Effector memory CD8-positive, alpha-beta T cell (primary cell): ENCODE measurements at places on chromosomes 13 and 19.

DNA sequence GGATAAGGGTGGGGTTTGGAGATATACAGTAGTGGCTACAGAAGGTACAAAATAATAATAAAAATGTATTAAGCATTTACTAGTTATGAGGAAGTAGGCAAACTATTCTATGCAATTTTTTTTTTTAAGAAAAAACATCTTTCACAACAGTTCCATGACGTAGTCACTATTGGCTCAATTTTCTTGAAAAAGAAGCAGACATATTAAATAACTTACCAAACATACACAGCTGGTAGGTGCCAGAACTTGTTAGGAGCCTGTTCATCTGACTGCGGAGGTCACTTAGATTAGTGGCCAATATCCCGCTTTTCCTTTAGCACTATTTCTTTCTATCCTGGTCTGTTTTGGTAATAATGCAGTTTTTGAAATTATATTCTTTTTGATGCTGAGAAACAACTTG lies 593.5 kb downstream of the KCTD12 start:
- no peak overlapping the region for H3K4me3 ChIP-seq
- H3K36me3 ChIP-seq: no peaks in the 10 kb centered on the region
- H3K27me3 ChIP-seq: no peaks in the 10 kb centered on the region
- no peak overlapping the region for H3K27ac ChIP-seq
- DNase-seq: no peak

GRCh38 chr19:1045247-1045603 lies 5.3 kb downstream of the ABCA7 start:
- H3K4me3 ChIP-seq: peak overlapping the region; percentile 39
- peak overlapping the region; percentile 83 for H3K27ac ChIP-seq

DNA sequence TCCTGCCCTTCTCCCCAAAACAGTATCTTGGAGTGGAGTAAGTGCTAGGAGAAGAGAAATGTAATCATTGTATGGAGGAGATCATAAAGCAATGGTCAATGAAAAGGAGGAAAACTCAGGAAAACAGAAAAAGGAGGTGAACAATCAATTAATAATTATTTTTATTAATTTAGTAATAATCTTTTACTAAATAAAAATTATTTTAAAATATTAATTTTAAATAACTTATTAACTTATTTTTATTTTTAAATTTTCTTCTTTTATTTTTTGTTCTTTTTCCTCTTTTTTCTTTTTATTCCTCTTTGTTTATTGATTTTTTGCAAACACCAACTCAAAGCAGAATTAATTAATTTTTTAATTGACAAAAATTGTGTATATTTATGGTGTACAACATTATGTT lies 80.3 kb downstream of the TNFSF11 start:
- H3K27ac ChIP-seq: no peak overlapping the region

GRCh38 chr13:81395368-81395767 lies 1054.4 kb upstream of the SPRY2 start:
- H3K36me3 ChIP-seq: no peaks in the 10 kb centered on the region
- H3K27me3 ChIP-seq: no peaks in the 10 kb centered on the region
- DNase-seq: no peak
- H3K4me1 ChIP-seq: no peaks in the 10 kb centered on the region
- no peak overlapping the region for H3K27ac ChIP-seq
- H3K4me3 ChIP-seq: no peak overlapping the region

GRCh38 chr13:114011226-114011625 lies 37.4 kb upstream of the C13orf46 start:
- no peaks in the 10 kb centered on the region for H3K27me3 ChIP-seq
- H3K36me3 ChIP-seq: peaks cover 5% of the 10 kb centered on the region
- peak overlapping the region; percentile 65 for H3K27ac ChIP-seq
- H3K4me1 ChIP-seq: peaks cover 5% of the 10 kb centered on the region

DNA sequence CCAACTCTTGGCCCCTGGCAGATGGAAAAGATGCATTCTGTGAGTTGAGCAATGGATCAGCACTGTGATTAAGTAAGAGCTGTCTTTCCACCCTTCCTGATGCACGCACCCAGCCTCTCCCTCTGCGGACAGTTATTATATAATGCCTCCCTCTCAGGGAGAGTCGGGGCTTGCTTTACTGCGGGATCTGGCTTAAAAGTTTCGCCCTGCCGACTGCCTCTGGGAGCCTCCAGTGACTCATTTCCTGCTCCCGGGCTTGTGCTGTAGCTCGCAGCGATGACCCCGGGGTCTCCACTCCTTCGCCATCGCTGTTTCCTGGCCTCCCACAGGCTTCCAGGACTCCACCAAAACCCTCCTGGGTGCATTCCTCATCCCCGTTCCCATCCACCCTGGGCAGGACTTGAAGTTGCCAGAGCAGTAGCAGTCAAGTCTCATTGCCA lies 107.4 kb upstream of the SLC7A1 start:
- H3K4me1 ChIP-seq: peaks cover 2% of the 10 kb centered on the region
- no peak overlapping the region for H3K4me3 ChIP-seq
- H3K27me3 ChIP-seq: peaks cover 27% of the 10 kb centered on the region
- no peak for DNase-seq

DNA sequence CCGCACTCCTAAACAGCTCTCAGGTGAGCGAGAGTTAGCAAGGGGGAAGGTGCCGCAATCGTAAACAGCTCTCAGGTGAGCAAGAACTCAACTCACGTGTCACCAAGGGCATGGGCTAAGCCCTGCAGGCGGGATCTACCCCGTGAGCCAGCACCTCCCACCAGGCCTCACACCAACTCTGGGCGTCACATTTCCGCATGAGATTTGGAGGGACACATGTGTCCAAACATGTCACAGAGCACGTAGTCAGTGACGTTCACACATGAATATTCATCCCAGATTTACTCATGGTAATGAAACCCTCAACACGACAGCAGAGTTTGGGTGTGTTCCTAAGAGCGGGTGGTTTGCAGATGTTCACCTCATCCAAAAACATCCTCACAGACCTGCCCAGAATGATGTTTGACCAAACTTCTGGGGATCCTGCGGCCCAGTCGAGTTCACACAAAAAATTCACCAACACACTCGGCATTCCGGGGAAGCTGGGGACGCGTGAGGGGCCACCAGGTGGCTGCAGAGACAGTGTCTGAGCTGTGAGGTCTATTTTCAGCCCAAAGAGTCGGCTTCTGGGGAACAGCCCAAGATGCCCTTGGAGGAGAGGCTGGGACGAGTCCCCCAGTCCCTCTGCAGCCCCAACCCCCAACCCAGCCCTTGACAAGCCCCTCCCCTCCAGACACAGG lies 19.6 kb downstream of the C2CD4C start:
- no peak overlapping the region for H3K27ac ChIP-seq
- peaks cover 3% of the 10 kb centered on the region for H3K36me3 ChIP-seq
- no peak overlapping the region for H3K4me3 ChIP-seq

DNA sequence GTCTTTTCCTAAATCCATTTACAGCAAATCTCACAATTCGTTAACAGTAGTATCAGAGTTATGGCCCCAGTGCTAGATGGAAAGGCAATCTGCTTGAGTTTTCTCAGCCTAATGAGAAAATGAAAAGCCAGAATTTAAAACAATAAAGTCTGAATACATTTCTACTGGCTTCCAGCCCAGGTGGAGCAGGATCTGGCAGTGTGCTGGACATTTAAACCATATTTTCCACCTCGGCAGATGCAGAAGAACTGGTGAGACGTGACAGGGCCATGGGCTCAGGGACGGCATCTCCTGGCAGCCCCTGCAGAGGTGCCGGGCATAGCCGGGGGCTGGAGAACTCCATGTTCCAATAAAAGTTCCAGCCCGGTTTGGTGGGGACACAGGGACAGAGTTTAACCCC lies 7.1 kb downstream of the SMIM7 start:
- H3K27ac ChIP-seq: peak overlapping the region; percentile 49
- H3K36me3 ChIP-seq: peaks cover 72% of the 10 kb centered on the region
- no peak overlapping the region for H3K4me3 ChIP-seq
- peaks cover 28% of the 10 kb centered on the region for H3K4me1 ChIP-seq

GRCh38 chr13:38730332-38730731 lies 43.5 kb downstream of the FREM2 start:
- no peaks in the 10 kb centered on the region for H3K36me3 ChIP-seq
- no peaks in the 10 kb centered on the region for H3K27me3 ChIP-seq
- no peak overlapping the region for H3K4me3 ChIP-seq
- no peak overlapping the region for H3K27ac ChIP-seq
- H3K4me1 ChIP-seq: no peaks in the 10 kb centered on the region

- H3K27me3 ChIP-seq: no peaks in the 10 kb centered on the region
- no peaks in the 10 kb centered on the region for H3K4me1 ChIP-seq
- DNase-seq: no peak
- H3K36me3 ChIP-seq: peaks cover 3% of the 10 kb centered on the region
Observed at GRCh38 chr13:107827840-107828549, 387.3 kb downstream of the LIG4 start.

DNA sequence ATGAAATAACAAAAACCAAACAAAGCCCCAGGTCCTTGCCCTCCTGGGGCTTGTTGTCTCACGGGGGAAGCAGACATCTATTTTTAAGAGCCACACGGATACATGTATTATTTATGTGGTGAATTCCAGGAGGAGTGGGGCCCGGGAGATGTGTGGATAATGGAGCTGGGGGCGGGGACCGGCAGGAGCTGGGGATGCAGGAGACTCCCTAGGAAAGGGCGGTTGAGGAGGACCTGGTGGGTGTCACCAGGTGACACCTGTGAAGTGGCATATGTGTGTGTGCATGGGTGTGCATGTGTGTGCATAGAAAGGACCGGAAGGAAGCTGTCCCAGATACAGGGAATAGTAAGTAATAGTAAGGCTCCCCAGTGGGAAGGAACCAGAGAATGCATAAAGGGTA lies 148.9 kb downstream of the URI1 start:
- H3K36me3 ChIP-seq: no peaks in the 10 kb centered on the region
- no peak for DNase-seq
- H3K4me1 ChIP-seq: no peaks in the 10 kb centered on the region
- H3K27me3 ChIP-seq: peaks cover 19% of the 10 kb centered on the region

GRCh38 chr19:49201042-49201441 lies 43.5 kb downstream of the TRPM4 start:
- peaks cover 6% of the 10 kb centered on the region for H3K4me1 ChIP-seq
- DNase-seq: no peak
- peaks cover 9% of the 10 kb centered on the region for H3K27me3 ChIP-seq
- peaks cover 3% of the 10 kb centered on the region for H3K36me3 ChIP-seq

GRCh38 chr13:33180122-33180804 lies 105.3 kb downstream of the STARD13 start:
- no peak for DNase-seq
- H3K27me3 ChIP-seq: peaks cover 52% of the 10 kb centered on the region
- H3K4me1 ChIP-seq: no peaks in the 10 kb centered on the region
- H3K36me3 ChIP-seq: no peaks in the 10 kb centered on the region

DNA sequence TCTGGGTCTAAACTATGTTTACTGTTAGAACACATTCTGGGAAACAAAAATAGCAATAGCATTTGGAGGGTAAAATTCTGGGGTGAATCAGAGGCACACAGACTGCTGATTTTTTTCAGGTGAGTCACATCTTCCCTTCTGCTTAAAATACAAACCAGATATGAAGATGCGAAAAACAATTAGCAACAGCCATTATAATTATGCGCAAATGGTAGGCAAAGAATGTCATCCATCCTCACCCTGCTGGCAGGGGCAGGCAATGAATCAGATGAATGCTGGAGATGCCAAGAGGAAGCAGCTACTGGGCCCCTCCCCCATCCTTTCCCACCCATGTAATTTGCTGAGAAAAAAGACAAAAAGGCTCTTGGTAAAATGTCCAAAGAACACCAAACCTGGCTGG lies 282.9 kb downstream of the KLF5 start:
- no peaks in the 10 kb centered on the region for H3K4me1 ChIP-seq
- no peak overlapping the region for H3K27ac ChIP-seq
- DNase-seq: no peak
- peaks cover 2% of the 10 kb centered on the region for H3K27me3 ChIP-seq
- H3K4me3 ChIP-seq: no peak overlapping the region
- no peaks in the 10 kb centered on the region for H3K36me3 ChIP-seq

- no peak for DNase-seq
- H3K4me1 ChIP-seq: no peaks in the 10 kb centered on the region
- H3K4me3 ChIP-seq: no peak overlapping the region
- H3K36me3 ChIP-seq: peaks cover 2% of the 10 kb centered on the region
Observed at GRCh38 chr13:85080691-85081090, 718.5 kb downstream of the SLITRK6 start.

DNA sequence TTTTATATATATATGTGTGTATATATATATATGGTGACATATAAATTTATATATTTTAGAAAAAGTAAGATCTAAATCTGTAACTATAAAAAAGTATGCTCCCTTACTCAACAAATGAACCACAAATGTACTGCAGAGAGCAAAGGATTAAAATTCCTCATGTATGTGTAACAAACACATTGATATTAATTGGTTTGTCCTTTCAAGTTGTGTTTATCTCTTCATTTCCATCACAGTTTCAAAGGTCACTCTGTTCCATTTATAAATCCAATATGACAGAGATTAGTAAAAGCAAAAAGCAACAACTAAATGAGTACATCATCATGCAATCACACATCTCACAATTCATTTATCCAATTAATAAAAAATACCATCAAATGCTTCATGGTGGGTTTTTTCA lies 247.9 kb downstream of the DACH1 start:
- no peak overlapping the region for H3K4me3 ChIP-seq
- no peak overlapping the region for H3K27ac ChIP-seq
- H3K27me3 ChIP-seq: no peaks in the 10 kb centered on the region
- no peaks in the 10 kb centered on the region for H3K4me1 ChIP-seq
- DNase-seq: no peak

DNA sequence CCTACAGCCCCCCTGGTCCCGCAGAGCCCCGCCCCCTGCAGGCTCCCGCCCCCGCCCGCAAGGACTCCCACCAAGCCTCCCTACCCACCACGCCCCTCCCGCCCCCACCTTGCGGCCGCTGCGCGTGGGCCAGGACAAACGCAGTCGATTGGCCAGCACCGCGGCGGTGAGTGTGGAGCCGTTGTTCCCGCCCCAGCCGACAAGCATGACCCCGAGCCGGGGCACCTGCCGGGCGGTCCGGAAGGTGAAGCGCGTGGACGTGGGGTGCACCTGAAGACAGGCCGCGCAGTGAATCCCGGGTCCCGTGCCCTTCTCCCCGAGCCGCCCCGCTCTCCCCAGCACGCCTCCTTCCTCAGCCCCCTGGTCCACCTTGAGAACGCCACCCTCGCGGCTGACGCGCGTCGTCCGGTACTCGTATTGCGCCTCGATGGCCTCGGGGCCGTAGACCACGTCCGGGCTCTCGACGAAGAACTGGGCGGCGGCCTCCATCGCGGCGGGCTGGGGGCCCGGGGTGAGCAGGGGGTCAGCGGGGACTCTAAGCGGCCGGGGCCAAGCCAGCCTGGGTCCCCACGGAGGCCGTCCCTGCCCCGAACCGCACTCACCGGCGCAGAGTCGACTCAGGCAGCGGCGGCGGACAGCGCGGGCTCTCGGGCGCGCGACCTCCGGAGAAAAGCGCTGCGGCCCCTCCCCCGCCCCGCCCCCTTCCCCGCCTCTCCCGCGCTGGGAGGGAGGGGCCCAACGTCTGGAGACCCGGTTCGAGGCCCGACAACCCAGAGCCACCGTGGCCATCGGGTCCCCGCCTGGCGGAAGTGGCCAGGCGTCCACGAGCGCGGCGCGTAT lies at the start of gene ISYNA1:
Gene ISYNA1, minus strand, starts transcription at position 643 of the 840 bp plus-strand sequence. Its CDS starts 154 bp downstream, at position 489.
- no peak for DNase-seq
- H3K27ac ChIP-seq: peak within 1 kb of the TSS; percentile 92
- H3K4me1 ChIP-seq: peaks cover 34% of the 10 kb centered on the region
- no peaks in the 10 kb centered on the region for H3K27me3 ChIP-seq
- H3K36me3 ChIP-seq: peaks cover 70% of the 10 kb centered on the region
- peak within 1 kb of the TSS; percentile 82 for H3K4me3 ChIP-seq
